Esophagus squamous epithelium (tissue), 5 donors: ENCODE measurements at places on chromosomes 3 and 15.

GRCh38 chr3:188505151-188505550 lies 351.2 kb downstream of the LPP start:
- no peak for DNase-seq

- DNase-seq, result peak; percentile 5
Measured at GRCh38 chr3:152298393-152299248, 29.9 kb downstream of the MBNL1 start.

GRCh38 chr3:189344996-189345395 lies 173.2 kb downstream of the TPRG1 start:
- DNase-seq, result no peak

GRCh38 chr15:90451053-90451850 lies 63.2 kb downstream of the IQGAP1 start:
- no peak for DNase-seq

- no peak for DNase-seq
Measured at GRCh38 chr3:184651904-184652303, 60.0 kb downstream of the MAGEF1 start.

DNA sequence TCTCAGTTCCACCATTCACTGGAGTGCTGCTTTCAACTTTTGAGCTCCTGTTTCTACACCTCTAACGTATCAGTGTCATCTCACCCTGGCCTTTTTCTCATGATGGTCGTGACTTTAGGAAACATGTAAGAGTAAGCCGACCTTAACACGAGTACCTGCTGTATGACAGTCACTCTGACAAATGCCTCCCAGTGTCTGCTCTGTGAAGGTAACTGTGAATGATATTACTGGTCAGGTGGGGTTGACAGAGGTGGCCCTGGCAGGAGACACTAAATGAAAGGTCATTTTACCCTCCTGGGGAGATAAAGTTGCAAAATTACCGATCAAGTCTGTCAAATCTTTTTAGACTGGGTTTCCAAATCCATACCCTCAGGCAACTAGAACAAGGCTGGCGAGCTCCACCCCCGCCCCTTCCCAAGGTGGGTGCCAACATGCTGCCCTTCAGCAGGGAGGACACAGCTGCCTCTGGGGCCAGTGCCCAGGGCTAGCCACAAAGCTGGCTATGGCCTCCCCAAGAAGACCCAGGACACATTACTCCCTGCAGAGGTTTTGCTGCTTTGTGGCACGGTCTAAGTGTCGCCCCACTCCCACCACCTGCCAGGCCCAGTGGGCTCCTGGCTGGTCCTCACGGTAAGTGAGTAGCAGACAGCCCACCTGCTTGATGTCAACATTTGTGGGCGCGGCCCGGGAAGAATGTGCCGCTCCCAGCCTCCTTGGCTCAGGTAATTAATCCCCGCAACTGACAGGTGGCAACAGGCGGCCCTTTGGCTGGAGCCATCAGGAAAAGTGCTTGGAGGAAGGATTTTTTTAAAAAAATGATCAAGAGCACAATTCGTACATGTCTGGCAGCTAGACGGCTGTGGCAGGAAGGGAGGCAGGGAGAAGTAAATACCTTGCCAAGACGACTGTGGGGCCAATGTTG lies 211.8 kb downstream of the TP63 start:
- no peak for DNase-seq

GRCh38 chr3:182149594-182149993 lies 437.9 kb downstream of the SOX2 start:
- DNase-seq, result no peak

DNA sequence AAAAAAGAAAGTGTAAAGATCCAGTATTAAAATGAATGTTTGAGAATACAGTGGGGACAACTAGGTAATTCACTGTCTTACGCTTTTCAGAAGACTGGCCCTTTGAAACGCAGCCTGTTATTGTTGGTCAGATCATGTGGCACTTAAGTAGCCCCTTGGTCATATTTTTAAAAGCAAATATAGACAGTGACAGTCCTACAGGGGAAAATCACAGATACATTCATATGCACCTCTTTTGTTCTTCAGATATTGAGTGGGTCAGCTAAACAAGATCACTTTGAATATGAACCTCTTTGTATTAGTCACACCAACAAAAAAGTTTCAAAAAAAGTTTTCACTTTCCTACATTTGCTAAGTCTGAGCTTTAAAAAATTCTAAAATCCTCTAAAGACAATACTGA lies 36.0 kb downstream of the TIGIT start:
- DNase-seq, result no peak

DNA sequence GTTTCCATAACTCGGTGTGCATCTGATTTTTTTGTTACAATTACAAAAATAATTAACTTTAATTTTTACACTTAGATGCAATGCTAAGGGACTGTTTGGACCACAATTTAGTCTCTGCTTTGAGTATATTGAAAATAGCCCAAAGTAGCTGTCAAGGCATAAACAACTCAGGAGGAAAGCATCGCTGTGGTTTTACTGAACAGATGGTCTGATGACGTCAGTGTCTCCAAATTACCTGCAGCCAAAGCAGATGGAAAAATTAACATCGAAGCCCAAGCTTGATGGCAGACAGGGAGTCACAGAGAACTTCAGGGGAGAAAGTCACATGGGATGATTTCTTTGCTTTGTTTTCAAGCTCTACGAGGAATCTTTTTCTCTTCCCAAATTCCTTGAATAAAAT lies 83.1 kb upstream of the PLCL2 start:
- no peak for DNase-seq

DNA sequence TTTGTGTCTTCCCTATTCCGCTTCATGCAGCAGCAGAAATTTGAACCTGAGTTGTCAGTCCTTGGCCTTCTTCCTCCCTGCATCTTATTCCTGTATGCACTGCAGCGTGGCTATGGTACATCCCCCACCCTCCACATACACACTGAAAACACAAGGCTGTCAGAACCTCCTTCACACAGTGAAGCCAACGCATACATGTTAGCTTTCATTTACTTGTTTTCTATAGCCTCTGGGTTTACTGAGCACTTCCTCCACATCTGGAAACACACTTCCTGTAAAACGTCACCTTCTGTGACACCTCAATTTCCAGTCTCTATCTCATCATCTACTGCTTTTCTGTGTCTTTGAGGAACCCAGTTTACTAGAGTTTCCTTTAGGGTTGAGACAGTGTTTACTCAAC lies 47.0 kb downstream of the SUSD5 start:
- DNase-seq, result no peak

DNA sequence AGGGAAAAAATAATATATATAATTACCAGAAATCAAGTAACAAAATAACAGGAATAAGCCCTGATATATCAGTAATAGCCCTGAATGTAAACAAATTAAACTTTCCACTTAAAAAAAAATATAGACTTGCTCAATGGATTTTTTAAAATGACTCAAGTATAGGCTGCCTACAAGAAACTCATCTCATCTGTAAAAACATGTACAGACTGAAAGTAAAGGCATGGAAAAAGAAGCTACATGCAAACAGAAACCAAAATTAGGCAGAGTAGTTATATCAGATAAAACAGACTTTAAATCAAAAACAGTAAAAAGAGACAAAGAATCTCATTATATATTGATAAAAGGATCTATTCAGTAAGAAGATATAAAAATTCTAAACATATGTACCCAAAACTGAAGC lies 82.4 kb upstream of the STT3B start:
- no peak for DNase-seq

GRCh38 chr15:64152507-64153387 lies 1.2 kb downstream of the SNX22 start:
- DNase-seq, result no peak

GRCh38 chr3:192772240-192772894 lies 45.0 kb upstream of the FGF12 start:
- DNase-seq, result no peak

- no peak for DNase-seq
Measured at GRCh38 chr15:66472176-66472999, 25.2 kb downstream of the SNAPC5 start.

DNA sequence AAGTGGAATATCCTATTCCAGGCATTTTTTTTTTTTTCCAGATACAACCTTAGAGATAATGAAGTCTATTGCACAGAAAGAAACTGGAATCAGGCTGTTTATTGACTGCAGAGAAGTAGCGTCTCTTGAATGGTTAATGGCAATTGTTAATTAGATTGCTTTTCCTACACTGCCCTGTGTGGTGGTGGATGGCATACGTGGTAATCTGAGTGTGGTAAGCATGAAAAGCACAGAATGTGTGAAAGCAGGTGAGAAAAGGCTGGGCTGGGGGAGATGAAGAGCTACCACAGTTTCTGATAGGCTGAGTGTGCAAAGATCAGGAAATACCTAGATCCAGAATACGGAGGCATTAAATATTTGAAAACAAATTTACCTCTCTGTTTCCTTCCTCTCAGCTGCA lies 486.3 kb upstream of the TBL1XR1 start:
- DNase-seq, result no peak

- DNase-seq, result no peak
Measured at GRCh38 chr15:68025835-68026424, 28.2 kb upstream of the PIAS1 start.

- DNase-seq, result no peak
Measured at GRCh38 chr15:92524161-92524560, 130.5 kb downstream of the ST8SIA2 start.

DNA sequence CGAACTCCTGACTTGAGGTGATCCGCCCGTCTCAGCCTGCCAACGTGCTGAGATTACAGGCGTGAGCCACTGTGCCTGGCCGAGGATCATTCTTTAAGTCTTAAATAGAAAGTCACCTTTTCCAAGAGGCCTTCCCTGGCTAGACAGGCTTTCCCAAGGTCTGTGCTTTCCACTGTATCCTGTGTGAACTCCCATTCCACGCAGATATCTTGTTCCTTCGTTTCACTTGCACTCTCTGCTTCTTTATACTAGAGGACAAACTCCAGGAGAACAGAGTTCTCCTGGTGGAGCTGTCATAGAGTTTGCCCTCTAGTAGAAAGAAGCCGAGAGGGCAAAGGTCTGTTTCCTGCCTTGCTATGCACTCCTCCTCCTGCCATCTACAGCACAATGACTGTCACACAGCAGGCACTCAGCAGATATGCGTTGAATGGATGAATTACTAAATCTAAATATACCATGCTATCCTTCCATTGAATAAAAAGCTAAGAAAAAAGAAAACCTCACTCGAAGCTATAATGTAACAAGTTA lies 211.2 kb downstream of the FOXP1 start:
- DNase-seq, result no peak

DNA sequence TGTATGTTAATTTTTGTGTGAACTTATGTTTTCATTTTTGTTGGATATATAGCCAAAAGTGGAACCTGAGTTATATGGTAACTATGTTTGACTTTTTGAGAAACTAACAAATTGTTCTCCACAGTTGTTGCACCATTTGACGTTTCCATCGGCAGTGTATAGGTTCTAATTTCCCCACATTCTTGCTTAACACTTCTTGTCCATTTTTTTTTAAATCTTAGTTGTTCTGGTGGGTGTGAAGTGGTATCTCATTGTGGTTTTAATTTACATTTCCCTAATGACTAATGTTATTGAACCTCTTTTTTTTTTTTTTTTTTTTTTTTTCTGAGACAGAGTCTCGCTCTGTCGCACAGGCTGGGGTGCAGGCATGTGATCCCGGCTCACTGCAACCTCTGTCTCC lies 8.0 kb downstream of the NISCH start:
- no peak for DNase-seq

- no peak for DNase-seq
Measured at GRCh38 chr3:122294359-122294758, 30.7 kb upstream of the CSTA start.

GRCh38 chr3:106913111-106913698 lies 464.0 kb upstream of the CCDC54 start:
- no peak for DNase-seq

GRCh38 chr3:45003859-45004258 lies 22.2 kb upstream of the CLEC3B start:
- DNase-seq, result no peak

GRCh38 chr3:156687023-156687422 lies 12.6 kb downstream of the TIPARP start:
- no peak for DNase-seq

GRCh38 chr3:161253711-161254110 lies 32.6 kb downstream of the NMD3 start:
- no peak for DNase-seq

DNA sequence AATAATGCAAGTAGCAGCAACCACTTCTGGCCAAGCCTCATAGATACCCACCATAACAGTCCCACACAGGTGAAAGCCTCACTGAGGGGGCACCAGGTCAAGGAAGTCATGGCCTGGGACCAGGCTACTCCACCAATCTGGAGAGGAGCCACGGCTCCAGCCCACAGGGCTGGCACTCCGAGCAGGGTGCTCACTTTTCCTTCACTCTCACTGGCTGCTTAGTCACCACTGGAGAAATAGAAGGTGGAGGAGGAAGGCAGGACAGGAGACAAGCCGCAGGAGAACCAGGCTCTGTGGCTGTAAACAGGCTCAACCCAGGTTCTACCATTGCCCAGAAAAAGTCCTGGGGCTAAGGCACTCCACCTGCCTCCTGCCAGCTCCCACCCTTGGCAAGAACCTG lies 1.2 kb downstream of the USP19 start:
- DNase-seq, result no peak

GRCh38 chr3:130341388-130341787 lies 4.1 kb upstream of the COL6A5 start:
- DNase-seq, result no peak

- DNase-seq, result no peak
Measured at GRCh38 chr3:49942651-49943050, 2.7 kb downstream of the RBM6 start.

GRCh38 chr3:138691351-138691750 lies 82.8 kb downstream of the FAIM start:
- DNase-seq, result no peak

DNA sequence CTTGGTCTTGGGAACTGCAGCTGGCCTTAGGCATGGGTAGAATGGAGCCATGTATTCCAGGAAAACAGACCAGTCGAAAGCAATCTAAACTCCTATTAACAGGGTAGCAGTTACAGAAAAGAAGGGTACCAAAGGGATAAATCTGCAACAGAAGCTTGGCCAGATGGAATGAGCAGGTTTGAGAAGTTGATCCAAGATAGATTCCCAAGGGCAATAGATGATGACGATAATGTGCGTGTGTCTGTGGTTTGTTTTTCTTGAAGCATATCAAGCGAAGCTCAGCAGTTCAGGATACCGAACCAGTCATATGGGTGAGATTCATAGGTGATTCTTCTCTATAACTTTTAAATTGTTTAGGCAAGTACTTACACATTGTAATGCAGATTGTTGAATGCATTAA lies 203.8 kb upstream of the SEMA6D start:
- DNase-seq, result no peak

- no peak for DNase-seq
Measured at GRCh38 chr3:67118635-67119034, 120.5 kb downstream of the KBTBD8 start.

DNA sequence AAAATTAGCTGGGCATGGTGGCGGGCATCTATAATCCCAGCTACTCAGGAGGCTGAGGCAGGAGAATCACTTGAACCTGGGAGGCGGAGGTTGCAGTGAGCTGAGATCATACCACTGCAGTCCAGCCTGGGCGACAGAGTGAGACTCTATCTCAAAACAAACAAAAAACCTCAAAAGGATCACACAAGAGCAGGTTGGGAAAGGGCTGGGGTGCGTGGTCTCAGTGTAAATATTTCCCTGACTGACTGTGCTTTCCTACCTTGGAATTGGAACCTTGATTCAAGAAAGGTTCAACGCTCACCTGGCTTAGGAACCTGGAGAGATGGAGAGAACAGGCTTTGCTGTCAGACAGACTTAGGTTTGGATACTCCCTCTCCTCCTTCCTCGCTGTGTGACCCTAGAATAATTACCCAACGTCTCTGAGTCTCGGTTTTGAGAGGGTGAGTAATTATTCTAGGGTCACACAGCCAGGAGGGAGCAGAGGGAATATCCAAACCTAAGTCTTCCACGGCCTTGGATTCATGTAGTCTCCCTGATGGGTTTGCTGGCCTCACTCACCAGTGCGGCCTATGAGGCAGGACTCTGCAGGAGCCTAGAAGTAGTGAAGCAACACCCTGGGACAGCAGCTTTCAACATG lies 24.6 kb downstream of the CYP19A1 start:
- DNase-seq, result no peak
